Renal cortex interstitium (tissue), 15 donors: ENCODE measurements at places on chromosomes 6 and 20. TPM values are rescaled to one million over a fixed set of nuclear protein-coding genes. Genes with fewer than 3 reads are reported as not detected.

The PDSS2 gene
- 20.1 TPM for polyA plus RNA-seq

The EYA4 gene
- 15.4 TPM for polyA plus RNA-seq

The BFSP1 gene
- 3.3 TPM for polyA plus RNA-seq

DNA sequence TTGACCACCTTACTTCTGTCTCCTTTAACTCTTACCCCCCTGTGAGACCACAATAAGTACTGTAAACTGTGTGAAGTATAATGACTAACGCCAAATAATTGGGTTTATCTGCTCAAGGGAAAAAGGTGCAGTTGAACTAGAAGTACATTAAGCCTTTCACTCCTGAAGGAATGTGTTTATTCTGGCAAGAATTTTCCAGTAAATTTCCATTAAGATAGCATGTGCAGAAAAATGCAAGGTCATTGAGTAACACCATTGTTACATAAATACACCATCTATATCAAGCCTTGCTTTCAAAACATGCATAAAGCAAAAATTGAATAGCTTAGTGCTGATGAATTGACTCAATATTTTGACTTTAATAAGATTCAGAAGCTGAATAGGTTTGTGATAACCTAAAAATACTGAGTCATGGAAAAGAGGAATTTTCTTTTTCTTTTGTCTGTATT, 65.4 kb downstream of the ARHGAP18 start:
- DNase-seq, result no peak

GRCh38 chr20:36017048-36017951, 48.9 kb downstream of the CNBD2 start:
- DNase-seq, result peak; percentile 87

GRCh38 chr6:43870660-43871061, 100.7 kb downstream of the VEGFA start:
- no peak for DNase-seq

The UBE3D gene
- 9.2 TPM for polyA plus RNA-seq

The NOTCH4 gene
- polyA plus RNA-seq, result 26.3 TPM

- DNase-seq, result no peak
These were observed 162.6 kb upstream of the SCGN start for GRCh38 chr6:25489399-25489798.

GRCh38 chr20:46129955-46130481, 11.9 kb downstream of the CD40 start:
- DNase-seq, result no peak

- DNase-seq, result no peak
These were observed 452.4 kb upstream of the PTCHD4 start for GRCh38 chr6:48563433-48563832.

The TFAP2D gene
- polyA plus RNA-seq, result not detected

DNA sequence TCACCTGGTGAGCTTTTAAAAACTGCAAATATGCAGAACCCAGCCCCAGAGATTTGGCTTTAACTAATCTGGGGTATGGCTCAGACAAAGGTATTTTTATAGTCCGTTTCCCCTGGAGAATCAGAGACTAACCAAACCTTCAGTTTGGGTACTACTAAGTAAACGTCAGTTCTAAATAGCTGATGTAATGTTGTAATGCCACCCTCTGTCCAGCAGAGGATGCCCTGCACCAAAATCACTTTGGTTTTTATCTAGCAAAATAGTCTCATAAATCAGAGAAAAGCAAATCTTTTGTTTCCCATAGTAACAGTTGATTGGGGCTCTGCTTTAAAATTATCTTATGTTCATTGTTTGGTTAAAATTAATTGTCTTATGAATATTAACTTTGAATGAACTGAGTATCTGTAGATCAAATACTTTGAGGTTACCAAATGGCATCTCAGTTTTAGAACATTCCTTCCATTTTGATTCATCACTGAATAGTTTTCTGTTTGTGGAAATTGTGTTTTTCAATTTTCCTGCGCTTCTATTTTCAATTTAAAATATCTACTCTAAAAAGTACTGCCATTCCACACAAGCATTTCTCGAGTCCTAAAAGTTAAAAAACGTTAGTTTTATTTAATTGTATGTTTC, 278.3 kb upstream of the PLCB4 start:
- DNase-seq, result peak; percentile 25
